NCI-H1436 (cell line): ENCODE measurements at places on chromosomes 16 and 17.

DNA sequence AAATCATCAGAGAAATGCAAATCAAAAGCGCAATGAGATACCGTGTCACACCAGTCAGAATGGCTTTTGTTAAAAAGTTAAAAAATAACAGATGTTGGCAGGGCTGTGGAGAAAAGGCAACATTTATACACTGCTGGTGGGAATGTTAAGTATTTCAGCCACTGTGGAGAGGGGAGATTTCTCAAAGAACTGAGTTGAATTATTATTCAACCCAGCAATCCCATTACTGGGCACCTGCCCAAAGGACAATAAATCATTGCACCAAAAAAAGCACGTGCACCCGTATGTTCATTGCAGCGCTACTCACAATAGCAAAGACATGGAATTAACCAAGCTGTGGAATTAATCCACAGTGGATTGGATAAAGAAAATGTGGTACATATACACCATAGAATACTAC is 204.7 kb downstream of the HS3ST4 start:
- no peak for DNase-seq

GRCh38 chr17:34368946-34369500 is 6.0 kb upstream of the CCL1 start:
- no peak for DNase-seq

- DNase-seq, result no peak
Observed at GRCh38 chr16:27591837-27592236, 41.9 kb downstream of the KATNIP start.

DNA sequence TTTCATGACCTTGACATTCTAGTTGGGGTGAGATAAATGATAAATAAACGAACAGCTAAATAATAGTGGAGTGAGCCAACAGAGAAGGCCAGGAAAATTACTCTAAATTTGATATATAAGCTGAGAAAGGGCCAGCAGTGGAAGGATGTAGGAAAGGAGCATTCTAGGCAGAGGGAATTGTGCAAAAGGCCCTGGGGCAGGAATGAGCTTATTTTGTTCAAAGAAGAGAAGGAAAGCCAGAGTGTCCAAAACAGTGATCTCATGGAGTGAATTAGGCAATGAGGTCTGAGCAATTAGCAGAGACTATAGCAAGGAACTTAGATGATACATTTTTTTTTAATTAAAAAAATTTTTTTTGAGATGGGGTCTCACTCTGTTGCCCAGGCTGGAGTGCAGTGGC is 43.3 kb upstream of the CLEC19A start:
- no peak for DNase-seq

DNA sequence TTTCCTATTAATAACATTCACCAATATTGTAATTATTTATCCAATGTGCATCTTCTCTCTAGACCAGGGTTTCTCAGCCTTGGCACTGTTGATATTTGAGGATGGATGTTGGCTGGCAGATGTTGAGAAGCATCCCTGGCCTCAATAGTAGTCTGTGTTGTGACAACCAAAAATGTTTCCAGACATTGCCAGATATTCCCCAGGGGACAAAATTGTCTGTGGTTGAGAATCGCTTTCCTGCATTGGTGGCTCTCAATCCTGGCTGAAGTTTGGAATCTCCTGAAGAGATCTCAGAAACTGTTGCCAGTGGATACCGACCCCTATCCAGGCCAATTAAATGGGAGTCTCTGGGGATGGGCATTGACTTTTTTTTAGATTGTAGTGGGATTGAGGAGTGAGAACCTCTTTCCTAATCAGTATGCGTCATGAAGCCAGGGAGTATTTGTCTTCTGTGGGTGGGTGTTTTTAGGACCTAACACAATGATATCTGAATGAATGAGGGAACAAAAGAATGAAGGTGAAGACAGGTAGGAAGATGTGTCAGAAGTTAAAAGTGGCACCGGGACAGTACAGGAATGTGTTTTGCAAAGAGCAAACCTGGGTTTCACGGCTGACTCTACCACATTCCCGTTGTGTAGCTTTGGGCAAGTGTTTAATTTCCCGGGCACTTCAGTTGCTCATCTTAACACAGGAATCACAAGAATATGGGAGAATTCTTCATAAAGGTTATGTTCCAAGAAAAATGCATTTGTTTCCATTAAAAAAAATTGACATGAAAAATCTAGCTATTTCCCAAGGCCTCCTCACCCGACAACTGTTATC is 24.3 kb downstream of the HSD17B2 start:
- no peak for DNase-seq
